ENCODE measurements at places on chromosomes 13 and 19.

DNA sequence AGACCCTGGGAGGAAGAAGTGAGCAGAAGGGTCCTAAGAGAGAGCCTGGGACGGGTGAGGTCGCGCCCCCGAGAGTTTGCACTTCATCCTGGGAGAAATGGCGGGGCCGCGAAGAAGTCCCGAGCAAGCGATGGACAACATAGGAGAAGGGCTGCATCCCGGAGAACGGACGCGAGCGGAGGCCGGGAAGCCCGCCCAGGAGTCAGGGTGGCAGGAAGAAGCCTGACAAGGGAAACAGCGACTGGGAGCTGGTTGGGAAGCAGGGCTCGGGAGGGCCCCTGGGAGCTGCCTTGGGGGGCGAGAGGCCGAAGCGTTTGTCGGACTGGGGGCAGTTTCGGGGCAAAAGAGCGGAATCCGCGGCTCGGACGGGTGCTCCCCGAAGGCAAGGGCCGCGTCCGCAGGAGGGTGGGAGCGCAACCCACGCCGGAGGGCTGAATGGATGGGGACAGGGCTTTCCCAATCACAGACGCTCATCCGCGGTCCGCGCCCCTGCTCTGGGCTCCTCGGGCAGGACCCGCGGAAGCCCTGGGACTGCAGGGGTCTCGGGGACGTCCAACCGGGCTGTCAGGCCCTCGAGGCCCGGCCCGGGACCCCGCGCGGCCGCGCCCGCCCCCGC is 469 bp downstream of the ABHD17A start:
- DNase-seq = no peak

DNA sequence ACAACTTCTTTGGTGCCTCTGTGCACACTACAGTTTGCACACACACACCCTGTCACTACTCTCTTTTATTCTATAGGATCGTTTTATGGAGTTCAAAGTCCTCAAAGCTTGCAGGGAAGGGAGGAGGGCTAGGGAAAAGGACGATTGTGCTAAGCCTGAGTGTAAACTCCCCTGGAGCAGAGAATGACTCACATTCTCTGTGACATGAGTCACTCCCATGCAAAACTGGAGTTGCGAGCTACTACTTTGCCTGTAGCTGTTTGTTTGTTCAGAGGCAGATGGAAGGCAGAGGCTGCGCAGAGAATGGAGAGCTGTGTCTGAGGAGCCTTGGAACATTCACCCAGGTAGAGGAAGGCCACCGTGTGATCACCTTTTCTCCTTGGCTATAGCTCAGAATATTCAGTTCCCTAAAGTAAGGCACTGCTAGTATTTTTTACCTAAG is 80.5 kb upstream of the MBNL2 start:
- no peak for DNase-seq

- DNase-seq = no peak
These were observed 71.8 kb downstream of the GADD45B start for GRCh38 chr19:2547721-2548120.

- no peak for DNase-seq
These were observed 2.2 kb downstream of the GARIN5B start for GRCh38 chr19:55360902-55361301.

DNA sequence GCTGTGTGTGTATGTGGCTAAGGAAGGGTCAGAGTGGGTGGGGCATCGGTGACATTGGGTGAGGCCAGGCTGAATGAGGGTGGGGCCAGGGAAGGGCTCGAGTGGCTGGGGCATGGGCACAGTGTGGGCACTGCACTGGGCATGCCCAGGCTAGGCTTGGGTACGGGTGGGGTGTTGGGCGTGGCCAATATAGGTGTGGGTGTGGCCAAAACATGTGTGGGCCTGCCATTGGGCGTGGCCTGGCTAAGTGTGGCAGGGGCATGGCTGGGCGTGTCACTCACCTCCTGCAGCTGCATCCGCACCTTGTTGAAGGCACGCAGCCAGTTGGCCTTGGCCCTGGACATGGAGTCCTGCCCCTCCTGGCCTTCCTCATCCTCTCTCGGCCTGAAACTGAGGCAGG is 33.2 kb downstream of the UNC13A start:
- DNase-seq = no peak

DNA sequence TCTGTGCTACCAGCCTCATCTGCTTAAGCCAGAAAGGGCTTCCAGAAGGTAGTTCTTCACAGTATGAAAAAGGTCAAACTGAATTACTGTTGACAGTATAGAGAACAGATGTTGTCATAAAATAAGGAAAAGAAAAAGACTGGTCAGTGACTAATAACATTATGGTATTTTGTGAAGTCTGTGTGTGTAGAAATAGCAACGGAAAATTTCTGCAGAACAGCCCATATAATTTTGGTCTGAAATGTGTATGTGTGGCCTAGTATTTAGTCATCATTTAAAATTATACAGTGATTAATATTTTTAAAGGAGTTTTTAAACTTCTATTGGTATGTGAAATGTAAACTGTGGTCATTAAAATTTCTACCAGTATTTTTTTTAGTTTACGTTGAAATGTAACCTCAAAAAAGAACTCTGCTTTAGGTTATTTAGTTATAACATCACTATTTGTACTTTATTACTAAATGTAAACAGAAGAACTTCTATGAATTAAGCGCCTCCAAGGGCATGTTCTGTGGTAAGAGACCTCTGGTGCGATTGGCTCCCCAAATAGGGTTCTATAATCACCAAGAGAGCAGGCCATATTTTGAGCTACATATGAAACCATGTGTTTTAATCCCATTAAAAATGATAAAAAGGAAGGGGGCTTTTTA is 3.3 kb upstream of the GPR183 start:
- DNase-seq = no peak

- DNase-seq = no peak
These were observed 8.3 kb downstream of the XPO4 start for GRCh38 chr13:20894245-20894644.

DNA sequence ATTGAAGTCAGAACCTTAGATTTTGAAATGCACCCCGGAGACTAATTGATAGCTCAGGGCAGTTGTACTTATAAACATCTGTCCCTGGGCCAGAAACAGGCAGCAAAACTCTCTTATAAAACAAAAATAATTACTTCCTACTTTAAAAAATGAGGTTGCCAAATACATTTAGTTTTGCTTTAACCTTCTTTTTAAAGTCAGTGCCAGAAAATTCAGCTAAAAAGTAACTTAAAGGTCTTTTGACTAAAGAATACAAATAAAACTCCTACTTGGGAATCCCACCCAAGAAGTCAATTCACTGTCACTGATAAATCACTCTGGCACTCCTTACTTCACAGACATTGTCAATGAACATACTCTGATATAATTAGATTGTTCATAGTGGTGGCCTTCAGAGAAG is 60.7 kb downstream of the DOCK9 start:
- no peak for DNase-seq

GRCh38 chr13:105902396-105902795 is 633.1 kb downstream of the EFNB2 start:
- DNase-seq = no peak

DNA sequence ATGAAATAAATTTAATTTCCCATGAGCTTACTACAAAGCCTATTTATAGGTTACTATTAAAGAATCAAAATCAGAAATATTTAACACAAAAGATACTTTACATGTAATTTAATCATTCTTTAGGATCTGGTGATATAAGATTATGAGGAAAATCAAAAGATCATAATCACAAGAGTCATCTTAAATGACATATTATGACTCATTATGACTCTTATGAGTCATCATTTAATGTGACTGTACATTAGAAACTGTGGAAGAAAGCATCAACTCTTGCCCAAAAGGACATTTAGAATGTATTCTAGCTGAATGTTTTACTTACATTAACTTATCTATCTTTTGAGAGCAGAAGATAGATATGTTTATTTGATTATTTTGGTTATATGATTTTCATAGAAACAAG is 458.6 kb downstream of the DCT start:
- no peak for DNase-seq

GRCh38 chr13:113846636-113847318 is 17.1 kb downstream of the GAS6 start:
- no peak for DNase-seq

DNA sequence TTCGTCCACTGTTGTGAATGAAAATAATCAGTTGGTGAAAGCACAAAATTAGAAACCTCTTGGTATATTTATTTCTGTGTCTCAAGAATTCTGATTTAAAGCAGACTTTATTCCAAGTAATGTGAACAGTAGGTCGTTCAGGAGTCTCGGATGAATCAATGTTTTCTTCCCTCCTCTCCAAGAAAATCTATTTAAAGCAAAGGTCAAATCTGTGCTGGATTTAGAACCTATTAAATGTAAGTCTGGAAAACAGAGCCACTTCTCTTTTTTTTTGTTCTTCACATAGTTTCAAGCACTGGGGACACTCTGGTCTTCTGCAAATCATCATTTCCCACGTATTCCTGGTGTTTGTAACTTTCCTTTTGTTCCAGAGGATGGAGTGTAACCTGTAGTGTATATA is 312.7 kb downstream of the ATP8A2 start:
- no peak for DNase-seq

- DNase-seq = peak; percentile 97
These were observed 12.4 kb downstream of the PRKD2 start for GRCh38 chr19:46704379-46705076.

GRCh38 chr19:48321372-48321621 is 4.1 kb upstream of the EMP3 start:
- peak; percentile 96 for DNase-seq

- no peak for DNase-seq
These were observed 6.5 kb upstream of the HSD17B14 start for GRCh38 chr19:48842789-48843162.

GRCh38 chr19:47758443-47758804 is 13.1 kb downstream of the NOP53 start:
- no peak for DNase-seq

GRCh38 chr13:79736356-79736755 is 255.4 kb downstream of the NDFIP2 start:
- DNase-seq = no peak

- DNase-seq = no peak
These were observed 1.8 kb upstream of the DMPK start for GRCh38 chr19:45784096-45784495.

- DNase-seq = no peak
These were observed 1.7 kb upstream of the FSTL3 start for GRCh38 chr19:674282-675151.

GRCh38 chr13:111861766-111862366 is 205.1 kb upstream of the SOX1 start:
- no peak for DNase-seq

- DNase-seq = no peak
These were observed 2.4 kb downstream of the SMG9 start for GRCh38 chr19:43752287-43752875.

DNA sequence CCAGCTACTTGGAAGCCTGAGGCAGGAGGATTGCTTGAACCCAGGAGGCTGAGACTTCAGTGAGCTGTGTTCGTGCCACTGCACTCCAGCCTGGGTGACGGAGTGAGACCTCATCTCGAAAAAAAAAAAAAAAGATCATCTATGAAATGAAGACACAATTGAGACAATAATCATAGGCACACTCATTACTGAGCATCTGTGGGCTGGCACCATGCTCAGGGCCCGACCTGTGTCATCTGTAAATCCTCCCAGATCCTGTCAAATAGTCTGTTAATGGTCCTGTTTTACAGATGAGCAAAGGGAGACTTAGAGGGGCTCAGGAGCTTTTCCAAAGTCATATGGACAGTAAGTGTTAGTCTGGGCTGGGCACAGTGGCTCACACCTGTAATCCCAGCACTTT is 4.1 kb upstream of the NANOS2 start:
- DNase-seq = no peak

DNA sequence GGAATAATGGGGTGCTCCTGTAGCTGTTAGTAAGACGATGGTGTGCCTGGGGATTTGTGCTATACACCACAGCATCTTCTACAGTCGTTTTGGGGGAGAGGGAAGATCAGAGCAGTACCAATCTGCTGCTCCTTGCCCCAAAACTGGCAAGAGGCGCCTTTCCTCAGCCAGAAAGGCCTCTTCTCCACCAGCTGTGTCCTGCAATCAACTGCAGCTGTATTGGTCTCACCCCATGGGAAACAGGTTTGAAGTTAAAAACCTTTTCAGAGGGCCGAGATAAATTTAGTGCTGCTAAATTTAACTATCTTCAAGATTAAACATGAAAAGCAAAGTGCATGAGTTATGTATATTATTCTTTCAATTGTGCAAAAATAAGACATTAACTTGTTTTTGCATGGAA is 1.2 kb upstream of the RNASEH2B start:
- DNase-seq = no peak

DNA sequence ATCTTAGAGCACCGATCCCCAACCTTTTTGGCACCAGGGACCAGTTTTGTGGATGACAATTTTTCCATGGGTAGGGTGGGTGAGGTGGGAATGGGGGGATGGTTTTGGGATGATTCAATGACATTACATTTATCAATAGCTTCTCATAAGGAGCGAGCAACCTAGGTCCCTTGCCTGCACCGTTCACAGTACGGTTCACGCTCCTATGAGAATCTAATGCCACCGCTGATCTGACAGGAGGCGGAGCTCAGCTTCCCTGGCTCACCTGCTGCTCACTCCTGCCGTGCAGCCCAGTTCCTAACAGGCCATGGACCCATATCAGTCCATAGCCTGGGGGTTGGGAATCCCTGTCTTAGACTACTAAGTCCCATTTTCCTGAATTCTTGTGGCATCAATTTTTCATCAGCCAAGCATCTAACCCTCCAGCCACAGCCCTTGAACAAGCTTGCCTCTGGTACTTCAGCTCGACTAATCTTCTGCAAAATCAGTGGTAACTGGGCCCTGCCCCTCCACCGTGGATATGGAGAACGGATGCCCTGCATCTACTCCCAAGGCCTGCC is 37.0 kb upstream of the MAP3K10 start:
- no peak for DNase-seq

- no peak for DNase-seq
These were observed 113.3 kb upstream of the SPRY2 start for GRCh38 chr13:80454245-80454644.

DNA sequence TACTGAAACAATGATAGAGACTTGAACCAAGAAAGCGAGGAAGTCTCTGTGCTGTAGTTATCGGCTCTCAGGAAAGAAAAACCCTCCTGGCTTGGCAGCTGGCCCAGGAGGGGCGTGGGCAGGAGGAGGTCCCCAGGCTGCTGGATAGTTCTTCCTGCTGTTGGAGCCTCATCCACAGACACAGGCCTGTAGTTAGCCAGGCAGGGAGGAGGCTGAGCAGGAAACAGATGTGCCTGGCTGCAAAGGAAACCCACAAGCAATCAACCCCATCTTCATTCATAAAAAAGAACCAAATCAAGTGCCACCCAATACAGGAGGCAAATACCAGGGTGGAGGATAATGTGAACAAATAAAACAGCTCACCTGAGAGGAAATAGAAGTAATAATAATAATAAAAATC is 86.2 kb downstream of the IRS2 start:
- no peak for DNase-seq

- DNase-seq = no peak
These were observed 17.9 kb downstream of the DEDD2 start for GRCh38 chr19:42199440-42200115.

DNA sequence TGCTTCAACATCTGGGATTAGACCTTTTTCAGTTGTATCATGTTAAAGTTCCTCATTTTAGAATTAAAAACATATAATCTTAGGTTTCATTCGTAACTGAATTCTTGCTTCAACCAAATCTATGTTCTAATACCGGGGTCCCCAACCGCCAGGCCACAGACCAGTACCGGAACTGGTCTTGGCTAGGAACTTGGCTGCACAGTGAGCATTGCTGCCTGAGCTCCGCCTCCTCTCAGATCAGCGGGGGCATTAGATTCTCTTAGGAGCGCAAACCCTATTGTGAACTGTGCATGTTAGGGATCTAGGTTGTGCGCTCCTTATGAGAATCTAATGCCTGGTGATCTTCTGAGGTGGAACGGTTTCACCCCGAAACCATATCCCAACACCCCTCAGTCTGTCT is 19.2 kb downstream of the ITM2B start:
- DNase-seq = no peak
